ENCODE measurements at places on chromosomes 16 and 17.

DNA sequence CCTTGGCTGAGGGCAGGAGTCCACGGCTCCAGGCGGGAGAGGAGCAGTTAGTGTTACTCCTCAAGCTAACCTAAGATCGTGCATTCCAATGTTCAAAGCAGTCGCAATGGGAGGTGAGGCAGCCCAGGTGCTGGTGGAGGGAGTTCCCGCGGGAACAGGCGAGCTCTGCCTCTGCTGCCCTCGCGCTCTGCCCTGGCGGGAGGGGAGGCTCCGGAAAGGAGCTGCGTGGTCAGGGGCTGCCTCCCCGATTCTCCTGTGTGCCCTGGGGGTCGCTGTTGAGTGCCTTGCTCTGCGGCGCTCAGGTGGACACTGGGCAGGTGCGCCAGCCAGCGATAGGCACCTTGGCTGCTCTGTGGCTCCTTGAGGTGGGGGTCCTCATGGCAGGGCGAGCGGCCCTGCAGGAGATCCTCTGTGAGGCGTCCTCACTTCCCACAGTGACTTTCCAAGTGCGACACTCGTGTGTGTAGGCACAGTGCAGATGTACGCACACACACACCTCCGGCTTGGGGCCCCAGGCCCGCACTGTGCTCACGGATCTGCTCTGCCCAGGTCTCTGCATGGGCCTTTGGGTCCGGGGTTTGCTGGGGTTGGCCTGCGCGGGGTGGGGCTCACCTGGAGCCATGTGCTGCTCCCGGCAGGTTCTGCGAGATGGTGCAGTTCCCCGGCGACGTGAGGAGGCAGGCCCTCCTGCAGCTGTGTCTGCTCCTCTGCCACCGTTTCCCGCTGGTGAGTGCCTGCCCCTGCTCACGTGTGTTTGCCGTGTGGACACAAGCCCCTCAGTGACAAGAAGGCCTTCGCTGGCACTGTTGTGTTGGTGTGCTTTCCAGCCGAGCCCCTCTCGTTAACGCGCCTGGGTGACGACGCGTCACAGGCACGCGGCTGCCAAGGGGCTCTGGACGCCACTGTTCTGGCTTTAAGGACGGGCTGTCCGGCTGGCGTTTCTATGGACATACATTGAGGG lies 97.9 kb upstream of the ZNF750 start:
- DNase-seq: no peak

GRCh38 chr17:32275060-32276042 lies 9.7 kb downstream of the RHBDL3 start:
- DNase-seq: peak; percentile 19

DNA sequence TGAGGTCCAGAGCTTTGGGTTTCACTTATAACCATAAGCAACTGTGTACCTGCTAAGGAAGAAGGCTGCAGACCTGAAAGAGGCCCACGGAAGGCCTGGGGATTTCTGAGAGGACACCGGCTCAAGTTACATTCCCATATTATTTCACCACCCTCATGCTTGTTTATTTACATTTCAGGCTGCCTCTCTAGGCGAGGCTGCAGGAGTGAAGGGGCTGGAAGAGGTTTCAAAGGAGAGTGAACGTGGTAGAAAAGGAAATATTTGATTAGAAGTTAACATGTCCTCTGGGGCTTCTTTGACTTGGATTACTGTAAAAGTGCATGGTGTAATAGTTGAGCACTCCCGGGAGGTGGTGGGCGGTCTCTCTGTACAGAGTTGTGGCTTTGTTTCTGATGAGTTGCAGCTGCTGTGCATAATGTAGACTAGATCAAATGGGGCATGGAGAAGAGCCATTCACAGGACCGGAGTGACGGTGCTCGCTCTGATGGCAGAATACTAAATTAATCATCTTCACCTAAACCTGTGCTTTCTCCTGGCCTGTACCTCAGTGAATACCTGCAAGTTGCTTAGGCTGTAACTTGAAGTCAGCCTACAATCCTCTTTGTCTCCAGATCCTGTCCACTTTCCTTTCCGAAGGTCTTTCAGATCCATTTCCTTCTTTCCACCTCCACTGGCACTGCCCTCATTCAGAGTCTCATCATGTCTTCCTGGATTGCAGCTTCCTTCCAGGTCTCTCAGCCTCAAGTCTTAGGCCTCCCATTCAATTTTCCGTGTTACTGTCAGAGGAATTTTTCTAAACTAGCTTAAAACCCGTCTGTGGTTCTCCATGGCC lies 1.9 kb upstream of the CPD start:
- DNase-seq: peak; percentile 80

GRCh38 chr16:11253009-11253994 lies 2.7 kb downstream of the SOCS1 start:
- DNase-seq: peak; percentile 77

DNA sequence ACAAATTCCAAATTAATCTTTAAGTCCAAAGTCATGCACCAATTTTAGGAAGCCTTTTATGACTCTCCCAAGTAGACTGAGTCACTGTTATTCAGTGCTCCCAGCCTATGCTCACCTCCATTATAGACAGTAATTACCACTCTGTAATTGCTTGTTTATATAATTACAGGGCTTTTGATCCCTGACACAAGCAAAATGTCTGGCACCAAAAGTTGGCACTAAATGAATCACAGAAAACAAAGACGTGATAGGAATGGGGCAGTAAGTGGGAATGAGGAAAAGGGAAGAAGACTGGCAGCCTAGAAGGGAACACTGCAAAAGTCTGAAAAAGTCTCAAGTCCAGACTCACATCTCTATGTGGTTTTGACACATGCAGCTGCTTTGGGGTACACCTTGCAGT lies 94.1 kb downstream of the SLC39A11 start:
- DNase-seq: no peak

GRCh38 chr16:48386559-48387312 lies 1.5 kb upstream of the SIAH1 start:
- DNase-seq: no peak

- no peak for DNase-seq
These were observed 58.9 kb downstream of the NDEL1 start for GRCh38 chr17:8494506-8495111.

GRCh38 chr16:14455573-14455972 lies 174.5 kb downstream of the PARN start:
- DNase-seq: no peak

All from activated CD4-positive, alpha-beta memory T cell treated with anti-CD3 and anti-CD28 coated beads for 36 hours (primary cell).